Skeletal muscle cell (primary cell): ENCODE measurements at places on chromosomes 6 and 20.

- DNase-seq, result no peak
Observed at GRCh38 chr20:59033093-59033492, 958 bp upstream of the ATP5F1E start.

DNA sequence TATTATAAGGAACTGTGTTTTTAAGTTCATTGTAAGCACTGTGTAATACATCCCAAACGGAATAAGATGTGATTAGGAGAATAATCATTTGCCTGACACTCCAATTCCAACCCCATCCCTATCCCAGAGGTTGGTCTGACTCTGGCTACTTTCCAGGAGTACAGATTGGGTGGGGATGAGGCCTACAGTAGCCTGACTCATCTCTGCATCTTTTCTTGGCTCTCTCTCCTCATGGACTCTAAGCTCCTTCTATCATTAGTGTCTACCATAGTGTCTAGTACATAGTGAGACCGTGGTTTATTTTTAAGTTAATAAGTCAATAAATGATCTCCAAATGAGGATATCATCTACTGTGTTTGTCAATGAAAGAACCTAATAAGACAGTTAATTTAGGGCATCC, 92.2 kb upstream of the CNKSR3 start:
- DNase-seq, result no peak

GRCh38 chr6:12385316-12385715, 95.2 kb downstream of the EDN1 start:
- no peak for DNase-seq

DNA sequence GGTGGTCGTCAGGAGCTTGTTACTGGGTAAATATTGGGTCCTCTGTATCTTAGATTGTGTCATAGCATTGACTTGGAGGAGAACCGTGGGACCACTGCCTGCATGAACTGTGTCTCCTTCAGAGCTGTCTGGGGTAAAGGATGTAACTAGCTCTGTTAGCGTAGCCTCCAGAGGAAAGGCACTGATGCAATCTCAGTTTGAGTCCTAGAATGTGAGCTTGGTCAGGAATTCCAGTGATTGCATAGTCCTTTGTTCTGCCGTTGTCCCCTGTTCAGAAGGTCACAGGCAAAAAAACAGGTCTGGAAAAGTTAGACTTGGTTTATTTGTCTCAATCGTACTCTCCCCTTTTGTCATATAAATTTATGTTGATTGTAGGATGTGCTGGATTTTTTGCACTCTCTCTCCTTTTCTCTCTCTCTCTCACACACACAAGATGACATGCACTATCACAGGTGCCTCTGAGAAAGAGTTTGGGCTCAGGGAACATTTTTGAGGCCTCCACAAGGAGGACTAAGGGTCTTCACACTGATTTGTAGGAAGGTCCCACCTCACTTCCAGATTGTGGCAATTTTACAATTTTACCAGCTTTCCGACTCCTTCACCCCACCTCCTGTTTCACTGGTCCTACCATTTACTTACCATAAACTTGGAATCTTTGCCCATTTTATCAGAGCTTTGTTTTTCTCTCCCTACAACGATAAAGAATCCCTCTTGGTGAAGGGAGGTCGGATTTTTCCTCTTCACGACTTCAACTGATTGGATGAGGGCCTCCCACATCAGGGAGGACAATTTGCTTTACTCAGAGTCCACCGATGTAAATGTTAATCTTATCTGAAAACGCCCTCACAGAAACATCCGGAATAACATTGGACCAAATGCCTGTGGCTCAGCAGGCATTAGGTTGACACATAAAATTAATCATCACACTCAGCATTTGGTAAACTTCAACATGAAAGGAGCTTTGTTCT, 7.0 kb upstream of the DACT2 start:
- DNase-seq, result no peak

DNA sequence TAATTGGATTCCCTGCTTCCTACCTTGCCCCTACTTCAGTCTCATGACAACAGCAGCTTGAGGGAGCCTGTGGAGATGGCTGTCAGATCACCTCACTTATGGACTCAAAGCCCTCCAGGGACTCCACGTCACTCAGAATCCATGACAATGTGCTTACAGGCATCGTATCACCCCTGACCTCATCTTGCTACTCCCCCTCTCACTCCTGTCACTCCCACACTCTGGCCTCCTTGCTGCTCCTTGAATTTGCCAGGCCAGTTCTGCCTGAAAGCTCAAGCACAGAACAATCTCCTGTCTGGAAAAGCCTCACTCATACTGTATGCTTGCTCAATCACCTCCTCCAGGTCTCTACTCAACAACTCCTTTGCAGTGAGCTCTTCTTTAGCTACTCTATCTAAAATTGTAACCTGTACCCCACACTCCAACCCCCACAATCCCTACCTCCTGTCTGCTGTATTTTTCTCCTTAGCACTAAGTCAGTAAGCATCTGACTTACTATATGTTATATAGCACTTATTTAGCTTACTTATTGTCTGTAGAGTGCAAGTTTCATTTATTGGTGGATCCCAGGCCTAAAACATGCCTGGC, 10.7 kb upstream of the GSTA4 start:
- DNase-seq, result no peak

DNA sequence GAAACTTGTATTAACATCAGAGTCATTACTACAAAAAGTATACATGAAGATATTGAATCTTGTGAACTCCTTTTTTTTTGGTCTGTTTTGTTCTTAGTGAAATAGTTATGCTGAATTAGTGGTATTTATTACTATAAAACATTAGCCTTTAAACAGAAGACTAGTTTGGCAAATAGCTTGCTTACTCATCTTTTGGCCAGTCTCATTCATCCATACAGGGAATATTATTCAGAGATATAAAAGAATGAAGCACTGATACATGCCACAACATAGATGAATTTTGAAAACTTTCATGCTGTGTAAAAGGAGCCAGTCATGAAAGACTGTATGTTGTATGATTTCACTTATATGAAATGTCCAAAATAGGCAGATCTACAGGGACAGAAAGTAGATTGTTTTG, 205.9 kb downstream of the ZFAND3 start:
- no peak for DNase-seq

DNA sequence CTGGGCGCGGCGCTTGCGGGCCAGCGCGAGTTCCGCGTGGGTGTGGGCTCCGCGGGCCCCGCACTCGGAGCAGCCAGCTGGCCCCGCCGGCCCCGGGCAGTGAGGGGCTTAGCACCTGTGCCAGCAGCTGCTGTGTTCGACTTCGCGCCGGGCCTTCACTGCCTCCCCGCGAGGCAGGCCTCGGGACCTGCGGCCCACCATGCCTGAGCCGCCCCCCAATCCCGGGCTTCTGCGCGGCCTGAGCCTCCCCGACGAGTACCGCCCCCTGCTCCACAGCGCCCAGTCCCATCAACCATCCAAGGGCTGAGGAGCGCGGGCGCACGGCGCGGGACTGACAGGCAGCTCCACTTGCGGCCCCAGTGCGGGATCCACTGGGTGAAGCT, 36.2 kb downstream of the RIOK1 start:
- DNase-seq, result no peak

GRCh38 chr6:105851606-105852005, 234.5 kb upstream of the PRDM1 start:
- DNase-seq, result no peak
